Muscle of leg (tissue), 16 donors: ENCODE measurements at places on chromosomes 3 and 15. TPM values are rescaled to one million over a fixed set of nuclear protein-coding genes. Genes with fewer than 3 reads are reported as not detected.

Gene KIF9
- total RNA-seq: 5.1 TPM

Gene KIF7
- 5.0 TPM for total RNA-seq

Gene SLC12A1
- total RNA-seq: not detected

Gene IL5RA
- 0.04 TPM for total RNA-seq

Gene ALCAM
- 10.9 TPM for total RNA-seq

Gene MYNN
- 21.6 TPM for total RNA-seq

Gene HMCES
- total RNA-seq: 12.6 TPM
